ENCODE measurements at places on chromosomes 11 and 22.

GRCh38 chr11:110131386-110132123 lies 38.4 kb downstream of the ZC3H12C start:
- no peak for DNase-seq

DNA sequence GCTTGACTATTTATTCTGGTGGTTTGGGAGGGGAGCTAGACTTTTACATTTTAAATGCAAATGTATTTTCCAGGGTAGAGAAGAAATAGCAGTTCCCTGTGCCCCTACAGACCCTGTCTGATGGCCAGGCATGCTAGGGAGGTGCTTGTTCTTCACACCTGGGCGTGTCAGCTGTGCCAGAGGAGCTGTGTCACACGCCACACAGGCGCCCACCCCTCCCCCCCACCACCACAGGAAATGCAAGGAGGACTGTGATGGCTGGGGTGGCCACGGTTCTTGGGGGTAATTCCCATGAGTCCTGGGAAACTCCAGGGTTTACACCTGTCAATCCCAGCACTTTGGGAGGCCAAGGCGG lies 82.2 kb downstream of the FLI1 start:
- DNase-seq: no peak

DNA sequence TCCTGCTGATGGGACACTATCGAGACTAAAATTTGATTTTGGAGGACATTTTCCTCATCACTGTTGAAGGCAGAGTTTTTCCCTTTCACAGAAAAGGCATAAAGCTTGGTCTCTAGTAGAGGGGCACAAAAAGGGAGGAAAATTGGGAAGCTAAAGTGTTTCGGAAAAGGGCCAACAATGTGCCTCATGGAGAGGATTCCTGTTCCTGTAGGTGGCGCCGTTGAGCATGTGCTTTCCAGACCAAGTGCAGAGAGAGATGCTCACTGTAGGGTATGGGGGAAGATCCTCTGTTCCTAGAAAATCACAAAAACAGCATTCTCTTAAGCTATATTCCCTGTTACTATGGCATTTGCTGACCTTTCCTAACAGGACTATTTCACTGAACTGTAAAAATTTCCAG lies 18.4 kb upstream of the OR4C5 start:
- no peak for DNase-seq

- no peak for DNase-seq
Measured at GRCh38 chr11:10091314-10092045, 202.5 kb downstream of the SBF2 start.

- DNase-seq: no peak
Measured at GRCh38 chr11:133687781-133688180, 155.5 kb upstream of the OPCML start.

DNA sequence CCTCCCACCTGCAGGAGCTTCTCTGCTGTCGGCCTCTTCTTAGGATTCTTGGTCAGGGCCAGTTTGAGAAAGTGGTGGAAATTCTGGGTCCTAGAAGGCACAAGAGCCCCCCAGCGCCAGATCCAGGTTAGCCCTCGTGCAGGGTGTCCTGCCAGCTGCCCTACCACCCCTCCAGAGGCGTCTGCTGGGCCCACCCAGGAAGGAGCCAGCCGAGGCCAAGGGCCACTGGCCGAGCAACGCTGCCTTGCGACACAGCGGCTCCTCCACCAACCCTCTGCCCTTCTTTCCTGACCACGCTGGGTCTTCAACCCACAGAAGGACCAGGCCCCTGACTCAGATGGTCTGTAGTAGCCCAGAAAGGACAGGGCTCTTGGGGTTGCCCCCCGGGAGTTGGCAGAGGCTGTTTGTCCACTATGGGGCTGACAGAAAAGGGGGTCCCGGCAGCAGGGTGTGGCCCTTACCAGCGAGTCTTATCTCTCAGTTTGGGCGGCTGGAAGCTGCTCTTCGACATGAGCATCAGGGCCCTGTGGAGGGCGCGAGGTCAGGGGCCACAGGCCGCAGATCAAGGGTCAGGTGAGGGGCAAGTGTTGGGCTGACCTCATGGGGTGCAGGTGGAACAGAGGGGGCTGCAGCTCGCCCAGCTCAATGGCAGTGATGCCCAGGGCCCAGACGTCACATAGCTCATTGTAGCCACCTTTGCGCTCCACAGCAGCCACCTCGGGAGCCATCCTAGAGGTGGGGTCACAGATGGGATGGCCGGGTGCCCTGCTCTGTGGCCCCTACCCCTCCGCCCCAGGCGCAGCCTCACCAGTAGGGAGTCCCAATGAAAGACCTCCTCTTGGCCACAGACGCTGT lies 2.5 kb downstream of the MAP4K2 start:
- DNase-seq: no peak

DNA sequence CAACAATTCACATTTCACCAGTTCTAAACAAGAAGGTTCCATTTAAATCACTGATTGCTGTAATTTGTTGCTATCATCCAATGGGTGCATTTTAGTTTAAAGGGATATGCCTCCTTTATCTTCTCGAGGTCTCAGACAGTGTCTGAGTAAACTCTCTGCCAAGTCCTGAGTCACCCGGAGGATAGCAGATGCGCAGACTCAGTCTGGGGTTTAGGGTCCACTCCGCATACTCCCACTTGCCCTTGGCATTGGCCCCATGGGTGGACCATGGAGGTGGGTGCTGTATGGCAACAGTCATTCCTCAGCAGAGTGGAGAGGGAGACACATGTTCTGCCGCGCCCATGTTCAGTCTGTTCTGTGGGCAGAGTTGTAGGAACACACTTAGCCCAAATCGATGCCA lies 65.4 kb upstream of the CRTAM start:
- DNase-seq: no peak

GRCh38 chr22:27514601-27515523 lies 286.7 kb downstream of the MN1 start:
- no peak for DNase-seq

DNA sequence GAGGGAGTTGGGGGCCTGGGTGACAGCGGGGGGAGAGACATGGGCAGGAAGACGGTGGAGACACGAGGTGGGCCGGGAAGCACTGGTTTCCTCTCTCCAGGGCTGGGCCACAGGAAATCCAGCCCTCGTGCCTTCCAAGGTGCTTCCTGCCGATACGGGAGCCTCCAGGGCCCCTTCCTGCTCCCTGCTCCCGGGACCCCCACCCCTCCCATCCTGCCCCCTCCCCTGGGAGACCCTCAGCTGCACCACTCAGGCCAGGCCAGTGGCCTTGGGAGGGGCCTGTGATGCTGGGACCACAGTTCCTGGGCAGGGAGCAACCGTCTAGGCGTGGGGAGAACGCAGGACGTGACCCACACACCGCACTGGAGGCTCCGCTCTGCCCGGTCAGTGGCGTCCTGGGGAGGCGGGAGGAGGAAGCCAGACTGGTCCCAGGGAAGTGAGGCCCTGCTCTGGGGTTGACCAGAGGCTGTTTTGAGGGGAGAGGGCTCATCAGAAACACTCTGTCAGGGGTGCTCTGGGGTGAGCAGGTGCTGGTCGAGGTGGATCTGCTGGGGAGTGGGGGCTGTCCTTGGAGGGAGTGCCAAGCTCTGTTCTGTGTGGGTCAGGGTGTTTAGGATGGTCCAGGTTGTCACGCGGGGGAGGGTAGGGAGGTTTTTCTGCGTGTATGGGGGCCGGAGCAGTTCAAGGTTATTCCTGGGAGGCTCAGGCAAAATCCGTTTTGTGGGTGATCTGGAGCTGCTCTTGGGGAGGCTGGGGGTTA lies at the start of gene SHANK3:
Gene SHANK3, plus strand, starts transcription at position 353 of the 760 bp plus-strand sequence.
- DNase-seq: no peak

DNA sequence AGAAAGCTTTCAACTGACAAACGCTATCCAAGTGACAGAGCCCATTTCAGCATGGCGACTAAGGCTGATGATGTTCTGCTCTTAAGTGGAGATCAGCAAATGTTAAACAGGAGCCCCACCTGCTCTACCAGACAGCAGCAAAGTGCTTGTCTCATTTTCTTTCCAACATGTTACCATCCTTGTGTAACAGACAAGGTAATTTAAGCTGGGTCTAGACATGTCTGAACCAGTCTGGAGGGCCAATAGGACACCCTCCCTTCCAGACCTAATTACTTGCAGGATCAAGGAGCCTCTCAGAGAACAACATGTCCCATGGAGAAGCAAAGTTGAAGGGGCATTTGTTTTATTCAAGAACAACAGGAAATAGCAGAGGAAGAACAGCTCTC lies 3.9 kb upstream of the LMO2 start:
- DNase-seq: no peak

GRCh38 chr11:30567120-30567519 lies 19.0 kb downstream of the MPPED2 start:
- no peak for DNase-seq

DNA sequence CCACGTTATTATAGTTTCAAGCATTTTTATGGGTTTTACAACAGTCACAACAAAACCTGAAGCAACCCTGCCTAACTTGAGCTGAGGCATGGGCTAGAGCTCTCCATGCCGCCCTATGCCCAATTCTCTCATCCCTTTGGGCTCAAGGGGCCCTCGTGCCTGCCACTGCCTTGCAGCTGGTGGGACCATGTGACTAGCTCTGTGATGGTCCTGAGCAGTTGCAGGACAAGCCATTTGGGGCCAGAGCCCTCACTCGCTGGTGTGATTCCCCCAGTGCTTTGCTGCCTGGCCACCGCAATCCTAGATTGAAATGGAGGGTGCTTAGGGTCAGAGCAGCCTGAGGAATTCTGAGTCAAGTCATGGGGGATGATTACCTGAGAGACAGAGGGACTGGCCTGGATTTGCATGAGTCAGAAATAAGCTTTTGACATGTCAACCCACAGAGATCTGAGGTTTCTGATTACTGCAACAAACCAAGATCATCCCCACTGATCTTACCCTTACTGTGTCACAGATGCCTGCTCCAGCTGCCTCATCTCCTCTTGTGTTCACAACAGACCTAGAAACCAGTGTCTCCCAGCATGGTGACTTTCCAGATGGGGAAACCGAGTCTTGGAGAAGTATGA lies 323.7 kb downstream of the BRD1 start:
- no peak for DNase-seq

DNA sequence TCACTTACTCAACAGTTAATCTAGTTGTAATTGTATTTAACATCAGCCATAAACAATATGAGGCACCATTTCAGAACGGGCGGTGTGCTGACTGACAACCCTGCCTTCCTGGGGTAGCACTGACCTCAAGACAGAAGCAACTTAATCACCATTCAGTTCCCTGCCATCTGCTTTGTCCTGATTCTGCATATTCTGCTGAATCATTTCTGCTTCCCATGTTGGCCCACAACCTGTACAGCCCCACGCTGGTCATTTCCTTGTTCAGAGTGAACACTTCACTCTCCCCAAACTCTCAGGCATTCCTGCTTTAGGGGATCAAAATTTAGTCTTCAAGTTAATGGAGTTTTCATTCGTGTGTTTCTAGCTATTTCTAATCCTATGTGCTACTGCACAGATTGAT lies 132.3 kb upstream of the ZBED5 start:
- no peak for DNase-seq

GRCh38 chr11:90849312-90849711 lies 626.5 kb upstream of the CHORDC1 start:
- no peak for DNase-seq

DNA sequence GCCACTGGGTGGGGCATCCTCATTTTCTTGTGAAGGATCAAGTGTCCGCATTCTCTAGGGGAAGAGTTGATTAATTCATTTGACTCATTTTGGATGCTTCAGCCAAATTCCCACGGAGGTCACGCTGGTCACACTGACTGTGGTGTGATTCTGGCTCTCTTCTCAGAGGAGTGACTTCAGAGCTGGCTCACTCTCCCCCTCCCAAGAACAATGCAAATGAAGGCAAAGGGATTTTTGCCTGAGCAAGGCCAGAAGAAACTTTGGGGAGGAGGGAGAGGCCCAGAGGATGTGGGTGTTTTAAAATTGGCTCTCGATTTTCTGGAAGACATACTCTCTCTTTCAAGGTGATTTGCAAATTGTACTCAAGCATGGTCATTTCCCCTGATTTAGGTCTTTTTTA lies 51.1 kb upstream of the LMO2 start:
- DNase-seq: no peak

GRCh38 chr11:73597336-73597955 lies 466 bp downstream of the FAM168A start:
- DNase-seq: no peak

GRCh38 chr11:83206221-83206620 lies 12.7 kb downstream of the ANKRD42 start:
- DNase-seq: no peak

DNA sequence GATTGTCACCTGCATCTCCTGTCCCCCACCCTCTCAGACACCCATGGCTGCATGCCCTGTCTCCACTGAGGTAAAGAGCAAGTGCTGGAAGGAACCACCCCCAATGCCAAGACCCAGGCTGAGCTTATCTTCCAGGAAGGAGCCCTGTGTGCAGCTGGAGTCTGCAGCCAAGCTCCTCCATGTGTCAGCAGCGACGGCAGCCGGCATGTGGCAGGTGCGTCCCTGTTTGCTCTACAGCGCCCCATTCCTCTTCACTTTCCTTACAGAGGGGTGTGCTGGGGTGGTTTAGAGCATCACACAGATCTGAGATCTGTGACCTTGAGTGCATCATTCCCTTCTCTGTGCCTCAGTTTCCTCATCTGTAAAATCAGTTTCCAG lies 7.7 kb upstream of the MN1 start:
- DNase-seq: no peak

- no peak for DNase-seq
Measured at GRCh38 chr11:103649401-103649895, 387.0 kb upstream of the DDI1 start.

DNA sequence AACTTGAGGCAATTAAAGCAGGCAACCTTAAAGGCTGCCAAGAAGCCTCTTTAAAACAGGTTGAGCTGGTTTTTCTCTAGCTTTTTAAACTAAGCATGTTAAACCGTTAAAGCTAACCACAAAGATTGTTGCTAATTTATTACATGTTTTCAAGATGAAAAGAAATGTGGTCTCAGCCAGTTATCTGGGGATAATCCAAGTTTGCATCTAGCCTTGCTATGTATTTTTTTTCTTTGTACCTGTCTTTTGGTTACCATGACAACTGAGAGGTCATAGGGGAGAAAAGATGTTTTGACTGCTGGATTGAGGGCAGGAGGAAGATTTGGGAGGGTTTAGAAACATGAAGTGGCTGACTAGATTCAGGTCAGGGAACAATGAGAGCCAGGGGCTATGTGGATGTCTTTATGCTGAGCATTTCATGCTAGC lies 19.2 kb upstream of the PGM2L1 start:
- DNase-seq: no peak

DNA sequence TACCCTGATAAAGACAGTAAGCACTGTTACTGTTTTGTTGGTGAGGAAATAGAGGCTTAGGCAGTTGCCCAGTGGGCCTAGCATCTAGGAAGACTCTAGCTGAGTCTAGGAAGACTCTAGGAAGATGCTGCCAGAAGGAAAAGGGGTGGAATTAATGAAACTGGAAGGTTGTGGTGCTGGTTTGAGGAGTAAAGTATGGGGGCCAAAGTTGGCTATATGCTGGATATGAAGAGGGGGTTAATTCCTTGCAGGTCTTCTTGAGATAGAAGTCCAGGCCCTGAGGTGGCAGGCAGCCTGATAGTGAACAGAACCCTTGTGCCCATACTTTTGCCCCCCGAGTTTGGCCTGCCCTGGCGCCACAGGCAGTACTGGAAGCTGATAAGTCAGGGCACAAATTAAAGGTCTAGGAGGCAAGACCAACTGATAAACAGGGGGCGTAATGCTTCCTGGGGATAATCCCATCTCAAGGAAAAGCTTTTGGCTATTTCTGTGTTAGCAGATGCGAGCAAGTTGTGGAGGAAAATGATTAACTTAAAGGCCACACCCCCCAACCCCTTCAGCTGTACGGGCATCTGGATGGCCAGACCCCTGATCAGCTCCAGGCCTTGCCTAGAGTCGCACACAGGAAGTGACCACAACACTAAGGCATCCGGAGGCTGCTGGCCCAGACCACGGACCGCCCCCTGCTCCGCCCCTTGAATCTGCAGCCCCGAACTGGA lies 3.1 kb downstream of the ILK start:
- DNase-seq: no peak

GRCh38 chr11:93005239-93005638 lies 35.8 kb downstream of the MTNR1B start:
- no peak for DNase-seq
